Stimulated activated CD4-positive, alpha-beta T cell treated with anti-CD3 and anti-CD28 coated beads, TNF-alpha, amount 100 ng/mL, for 1 hour (primary cell): ENCODE measurements at places on chromosomes 5 and 9.

DNA sequence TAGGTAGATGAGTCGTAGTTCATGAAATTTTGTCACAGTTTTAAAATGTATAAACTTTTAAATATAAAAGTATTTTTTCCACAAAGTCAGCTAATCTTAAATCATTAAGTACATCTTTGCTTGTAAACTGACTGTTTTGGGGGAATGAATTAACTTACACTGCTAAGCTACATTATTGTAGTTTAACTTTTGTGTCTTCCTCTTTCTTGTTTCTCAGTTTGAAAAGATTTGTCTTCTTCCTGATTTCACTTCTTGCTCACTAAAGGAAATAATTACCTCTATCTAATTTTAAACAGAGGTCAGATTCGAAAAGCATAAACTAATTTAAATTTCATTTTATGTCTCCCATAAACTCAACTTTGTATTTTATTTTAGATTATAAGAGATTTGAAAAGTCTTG lies 5.7 kb downstream of the NIPSNAP3B start:
- no peak for DNase-seq

GRCh38 chr9:133545494-133546286 lies 11.2 kb downstream of the ADAMTSL2 start:
- DNase-seq: no peak

- no peak for DNase-seq
Observed at GRCh38 chr5:180832638-180833068, 28.4 kb downstream of the ZFP62 start.

DNA sequence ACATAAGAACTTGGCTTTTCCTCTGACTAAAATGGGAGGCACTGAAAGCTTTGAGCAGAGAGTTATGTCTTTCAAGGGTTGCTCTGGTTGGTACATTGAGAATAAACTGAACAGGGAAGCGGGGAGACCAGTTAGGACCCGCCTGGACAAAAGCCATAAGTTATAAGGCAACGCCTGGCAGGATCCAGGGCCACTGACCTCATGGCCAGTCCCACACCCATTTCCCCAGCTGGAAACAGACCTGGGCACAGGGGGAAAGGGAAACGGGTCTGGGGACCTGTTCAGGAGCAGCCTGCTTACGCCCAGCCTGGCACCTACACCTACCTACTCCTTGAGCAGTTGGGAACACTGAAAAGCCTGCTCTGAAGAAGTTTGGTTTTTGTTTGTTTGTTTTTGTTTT lies 1.3 kb downstream of the SPINK4 start:
- no peak for DNase-seq

DNA sequence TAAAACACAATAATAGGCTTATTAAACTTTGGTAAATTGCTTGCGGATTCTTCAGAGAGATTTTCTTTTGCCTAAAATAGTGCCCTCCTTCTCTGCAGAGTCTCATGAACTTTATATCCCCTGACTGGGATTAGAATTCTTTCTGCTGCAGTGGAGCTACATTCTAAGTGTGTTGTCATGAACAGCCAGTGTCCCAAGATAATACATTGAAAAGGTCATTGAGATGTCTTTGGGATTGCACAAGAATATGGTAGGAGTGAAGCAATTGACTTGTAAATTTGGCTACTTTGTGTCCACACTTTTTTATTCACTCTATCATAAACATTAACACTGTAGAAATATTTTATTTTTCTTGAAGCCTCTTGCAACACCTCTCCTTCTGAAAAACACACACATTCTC lies 604.5 kb downstream of the GABRG2 start:
- DNase-seq: no peak

- DNase-seq: no peak
Observed at GRCh38 chr5:132209131-132209530, 18.5 kb downstream of the P4HA2 start.

DNA sequence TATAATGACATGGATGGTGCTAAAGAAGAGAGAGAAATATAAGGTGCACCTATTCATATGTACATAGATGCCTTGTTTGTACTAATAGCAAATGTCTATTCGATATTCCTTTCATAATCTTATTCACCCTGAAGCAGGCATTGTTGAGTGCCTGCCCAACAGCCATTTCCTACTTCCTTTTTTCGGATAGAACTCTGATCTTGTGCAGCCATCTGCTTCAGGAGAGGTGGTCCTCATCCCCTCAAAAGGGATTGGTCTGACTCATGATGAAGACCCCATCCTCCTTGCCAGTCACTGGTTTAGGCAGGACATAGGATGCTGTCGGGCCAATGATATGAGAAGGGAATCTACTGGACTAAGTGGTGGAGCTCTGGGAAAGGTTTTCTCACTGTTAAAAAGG lies 8.4 kb upstream of the RANBP3L start:
- DNase-seq: no peak

DNA sequence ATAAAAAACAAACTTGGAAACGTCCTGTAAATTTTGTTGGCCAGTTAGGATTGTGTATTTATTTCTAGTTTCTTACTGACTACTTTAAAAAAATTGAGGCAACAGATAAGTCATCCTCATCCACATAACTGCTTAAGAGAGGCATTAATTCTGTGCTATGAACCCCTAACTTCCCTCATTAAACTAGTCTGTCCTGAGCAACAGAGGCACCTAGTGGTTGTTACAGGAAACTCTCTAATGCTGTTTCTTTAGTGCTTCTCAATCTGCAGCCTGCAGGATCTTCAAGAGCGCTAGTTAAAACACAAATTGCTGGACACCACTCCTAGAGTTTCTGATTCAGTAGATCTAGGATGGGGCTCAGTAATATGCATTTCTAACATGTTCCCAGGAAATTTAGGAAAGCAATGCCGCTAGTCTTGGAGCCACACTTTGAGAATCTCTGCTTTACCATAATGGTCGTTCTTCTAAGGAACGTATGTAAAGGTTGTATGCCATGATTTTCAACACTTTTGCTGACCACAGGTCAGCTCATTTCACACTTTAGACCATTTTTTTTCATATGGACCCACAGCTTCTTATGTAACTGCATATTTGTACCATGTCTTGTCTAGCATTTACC lies 410.1 kb upstream of the SMARCA2 start:
- DNase-seq: no peak

DNA sequence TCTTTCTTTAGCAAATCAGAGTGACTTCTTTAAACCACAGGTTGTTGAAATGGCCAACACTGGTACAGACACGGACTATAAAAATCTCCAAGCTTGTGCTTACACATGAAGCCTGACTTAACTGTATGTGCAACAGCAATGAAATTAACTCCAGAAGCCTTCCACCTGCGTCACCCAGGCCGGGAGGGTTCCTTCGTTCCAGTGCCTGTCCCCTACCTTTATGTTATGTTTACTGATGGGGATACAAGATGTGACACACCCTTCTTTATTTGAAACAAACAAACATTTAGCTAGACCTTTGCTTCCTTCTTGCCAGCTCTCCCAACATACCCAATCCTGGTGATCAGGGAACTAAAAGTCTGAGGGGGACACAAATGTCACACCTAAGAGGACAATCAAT lies 66.0 kb downstream of the GOLPH3 start:
- no peak for DNase-seq

- DNase-seq: no peak
Observed at GRCh38 chr5:7991125-7991821, 122.3 kb downstream of the MTRR start.

- DNase-seq: no peak
Observed at GRCh38 chr9:7223981-7224380, 466.2 kb downstream of the KDM4C start.

- DNase-seq: no peak
Observed at GRCh38 chr5:178561746-178562264, 28.4 kb downstream of the COL23A1 start.

DNA sequence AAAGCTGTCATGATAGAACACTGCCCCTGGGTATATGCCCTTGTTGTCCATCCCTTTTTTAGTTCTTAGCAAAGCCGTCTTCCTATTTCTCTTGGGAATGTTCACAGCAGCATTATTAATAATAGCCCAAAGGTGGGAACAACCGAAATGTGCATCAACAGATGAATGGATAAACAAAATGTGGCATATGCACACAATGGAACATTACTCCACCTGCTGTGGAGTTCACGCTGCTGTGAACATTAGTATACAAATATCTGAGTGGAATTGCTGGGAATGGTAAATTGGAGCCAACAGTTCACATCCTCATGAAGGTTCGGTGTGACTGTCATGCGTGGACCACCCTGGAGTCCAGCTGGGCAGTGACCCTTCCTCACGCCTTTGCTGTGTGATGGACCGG lies 36.5 kb upstream of the NUTM2G start:
- DNase-seq: no peak

DNA sequence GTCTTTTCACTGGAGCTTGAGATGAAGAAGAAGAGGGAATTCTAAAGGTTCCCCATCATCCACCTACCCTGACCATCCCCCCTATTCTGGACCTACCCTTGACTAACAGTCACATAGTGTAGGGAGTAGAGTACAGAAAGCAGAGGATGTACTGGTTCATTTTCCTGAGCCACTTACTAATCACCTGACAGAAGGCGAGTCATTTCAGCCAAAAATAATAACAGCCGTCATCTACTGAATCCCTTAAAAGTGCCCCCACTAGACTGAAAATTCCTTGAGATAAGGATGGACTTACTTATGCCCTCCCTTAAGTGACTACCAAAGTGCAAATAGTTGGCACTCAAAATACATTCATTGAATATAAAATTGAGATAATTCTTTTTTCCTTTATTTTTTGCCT lies 112.2 kb downstream of the FOXD1 start:
- DNase-seq: no peak

GRCh38 chr9:20220286-20220685 lies 402.0 kb downstream of the MLLT3 start:
- no peak for DNase-seq

DNA sequence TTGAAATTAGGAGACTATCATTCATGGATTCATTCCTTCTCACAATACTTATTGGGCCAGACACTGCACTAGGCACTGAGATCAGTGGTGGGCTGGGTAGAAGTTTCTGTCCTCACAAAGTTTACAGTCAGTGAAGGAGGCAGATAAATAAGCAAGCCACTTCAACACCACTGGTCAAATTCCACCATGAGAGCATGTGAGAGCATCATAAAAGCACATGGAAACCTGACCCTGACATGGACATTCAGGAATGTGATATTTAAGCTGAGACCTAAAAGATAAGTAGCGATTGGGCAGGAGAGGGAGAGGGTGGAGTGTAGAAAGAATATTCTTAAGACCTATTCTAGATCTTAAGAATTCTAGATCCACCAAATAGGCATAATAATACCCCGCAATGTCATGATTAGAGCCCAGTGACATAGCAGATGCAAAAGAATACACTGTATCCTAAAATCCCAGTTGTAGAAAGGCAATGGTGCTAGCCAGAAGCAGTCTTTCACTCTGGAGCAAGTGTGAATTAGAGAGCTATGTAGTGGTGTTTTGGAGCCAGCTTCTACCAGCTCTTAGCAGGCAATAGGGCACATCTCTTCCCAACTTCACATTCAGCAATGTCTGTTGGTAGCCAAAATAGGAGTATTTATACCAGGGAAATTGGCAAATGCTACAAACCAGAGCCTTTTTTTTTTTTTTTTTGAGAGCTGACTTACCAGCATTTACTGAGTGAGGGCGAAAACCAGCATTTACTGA lies 46.4 kb downstream of the SH3RF2 start:
- DNase-seq: no peak

DNA sequence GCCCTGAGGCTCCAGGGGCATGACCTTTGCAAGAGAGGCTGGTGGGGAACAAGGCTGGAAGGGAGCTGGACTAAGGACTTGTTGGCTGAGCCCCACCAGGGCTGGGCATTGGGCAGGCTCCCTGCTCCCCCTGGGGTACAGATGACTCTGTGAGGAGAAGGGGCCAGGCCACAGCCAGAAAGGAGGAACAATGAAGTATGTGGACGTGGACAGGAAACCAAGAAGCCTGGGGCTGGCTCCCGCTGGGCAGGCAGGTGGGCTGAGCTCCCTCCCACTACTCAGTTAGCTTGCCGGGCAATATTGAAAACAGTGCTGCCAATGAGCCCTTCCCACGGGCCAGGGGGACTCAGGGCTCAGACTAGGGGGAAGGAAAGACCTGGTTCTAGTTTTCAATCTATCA lies 66.1 kb upstream of the SPTLC1 start:
- no peak for DNase-seq

- no peak for DNase-seq
Observed at GRCh38 chr5:72624641-72625236, 117.5 kb upstream of the ZNF366 start.

- no peak for DNase-seq
Observed at GRCh38 chr5:125575891-125576505, 829.6 kb upstream of the ZNF608 start.

DNA sequence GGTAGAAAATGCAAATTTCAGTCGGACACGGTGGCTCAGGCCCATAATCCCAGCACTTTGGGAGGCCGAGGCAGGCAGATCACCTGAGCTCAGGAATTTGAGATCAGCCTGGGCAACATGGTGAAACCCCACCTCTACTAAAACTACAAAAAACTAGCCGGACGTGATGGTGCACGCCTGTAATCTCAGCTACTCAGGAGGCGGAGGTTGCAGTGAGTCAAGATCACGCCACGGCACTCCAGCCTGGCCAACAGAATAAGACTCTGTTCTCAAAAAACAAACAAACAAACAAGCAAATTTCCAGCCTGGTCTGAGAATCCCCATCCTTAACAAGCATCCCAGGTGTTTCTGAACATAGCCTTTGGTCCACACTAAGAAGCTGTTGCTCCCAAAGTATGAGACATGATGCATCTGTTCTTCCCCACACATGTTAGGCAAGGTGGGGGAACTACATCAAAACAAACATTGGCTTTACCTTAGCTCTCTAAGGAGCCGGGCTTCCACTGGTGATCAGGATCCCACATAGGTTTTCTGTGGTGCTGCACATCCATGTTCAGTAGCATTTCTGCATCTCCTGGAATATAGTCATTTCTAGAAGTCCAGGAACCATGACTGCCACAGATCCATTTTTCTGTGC lies 92.5 kb upstream of the DMRT1 start:
- DNase-seq: no peak

GRCh38 chr9:129064499-129064908 lies 16.4 kb upstream of the DOLPP1 start:
- no peak for DNase-seq

GRCh38 chr9:136395020-136395340 lies 5.0 kb downstream of the SNAPC4 start:
- DNase-seq: no peak

DNA sequence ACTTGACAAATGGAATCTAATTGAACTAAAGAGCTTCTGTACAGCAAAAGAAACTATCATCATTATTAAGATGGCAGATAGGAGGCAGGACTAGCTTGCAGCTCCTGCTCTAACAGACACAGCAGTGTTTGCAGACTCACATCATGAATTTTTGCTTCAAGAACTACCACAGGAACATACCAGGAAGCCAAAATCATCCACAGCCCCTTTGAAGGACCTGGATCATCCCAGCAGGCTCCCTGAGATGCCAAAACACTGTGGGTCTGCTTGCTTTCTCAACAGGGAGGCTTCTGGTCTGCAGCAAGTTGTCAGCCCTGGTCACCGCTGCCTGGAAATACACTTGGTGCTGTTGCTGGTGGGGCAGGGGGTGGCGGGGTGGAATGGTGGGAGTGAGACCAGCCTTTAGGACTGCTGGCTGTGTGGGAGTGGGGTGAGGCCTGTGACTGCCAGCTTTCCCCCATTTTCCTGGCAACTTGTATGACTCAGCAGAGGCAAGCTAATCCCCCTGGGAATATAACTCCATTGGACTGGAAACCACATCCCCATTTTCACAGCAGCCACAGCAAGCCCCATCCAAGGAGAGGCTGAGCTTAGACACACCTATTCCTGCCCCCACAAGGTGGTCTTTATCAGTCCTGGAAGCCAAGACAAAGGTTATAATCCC lies 533.8 kb upstream of the CYLC2 start:
- DNase-seq: no peak
